ENCODE measurements at places on chromosomes 2 and 18.

DNA sequence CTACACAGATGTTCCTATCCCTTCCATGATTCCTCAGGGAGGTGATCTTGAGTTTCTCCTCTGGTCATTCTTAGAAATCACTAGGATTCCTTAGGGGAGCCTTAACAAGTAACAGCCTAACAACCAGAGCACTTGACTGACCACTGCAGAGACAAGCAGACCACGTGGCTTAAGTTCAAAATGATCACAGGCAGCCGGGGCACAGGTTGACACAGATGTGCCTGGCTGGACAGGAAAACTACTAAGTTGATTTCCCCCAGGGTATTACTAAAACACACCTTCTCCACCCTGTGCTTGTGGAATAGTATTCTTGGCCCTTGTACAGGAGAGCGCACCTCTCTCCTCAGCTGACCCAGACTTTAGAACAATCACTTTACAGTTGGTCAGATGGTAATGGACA lies 29.9 kb downstream of the ST3GAL5 start:
- no peak for DNase-seq

GRCh38 chr2:38948995-38949394 lies 59.3 kb downstream of the ARHGEF33 start:
- DNase-seq = no peak

- no peak for DNase-seq
These were observed 633 bp downstream of the KIAA1328 start for GRCh38 chr18:36829362-36830157.

DNA sequence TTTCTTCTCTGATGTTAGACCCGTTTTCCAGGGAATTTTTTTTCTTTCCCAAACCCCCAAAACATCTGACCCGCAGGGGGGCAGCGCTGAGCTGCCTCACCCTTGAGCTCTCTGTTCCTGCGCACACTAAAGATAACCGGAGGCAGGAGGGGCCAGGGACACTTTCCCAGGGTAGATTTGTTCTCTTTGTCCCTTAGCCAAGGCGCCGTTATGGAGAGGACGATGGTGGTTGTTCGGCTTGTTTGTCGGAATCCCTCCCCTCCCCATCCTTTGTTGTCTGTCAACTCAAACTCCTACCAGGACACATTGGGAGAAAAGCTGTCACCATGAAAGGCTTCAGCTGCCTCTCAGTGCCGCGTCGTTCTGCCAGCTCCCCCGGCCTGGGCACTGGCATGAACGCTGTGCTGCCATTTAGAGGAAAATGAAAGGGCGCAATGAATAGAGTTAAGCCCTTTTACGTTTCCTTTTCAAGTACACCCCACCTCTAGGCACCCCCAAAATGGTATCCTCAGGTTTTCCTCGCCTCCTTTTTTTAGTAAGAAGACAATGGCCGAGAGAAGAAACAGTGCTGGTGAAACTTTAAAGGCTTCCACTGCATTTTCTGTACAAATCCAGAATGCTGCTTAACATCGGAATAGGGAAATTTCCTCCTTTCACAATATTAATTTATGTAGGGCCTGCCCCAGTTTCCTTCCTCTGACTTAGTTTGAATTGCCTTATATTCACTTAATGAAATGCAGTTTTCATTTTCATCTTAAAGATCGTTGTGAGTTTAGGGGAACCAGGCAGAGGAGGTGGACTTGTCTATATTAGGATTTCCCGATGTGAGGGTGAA lies 62.1 kb downstream of the RND3 start:
- no peak for DNase-seq

- DNase-seq = peak; percentile 77
These were observed 138.3 kb upstream of the ID2 start for GRCh38 chr2:8543383-8544170.

- no peak for DNase-seq
These were observed 24.0 kb upstream of the B3GNT7 start for GRCh38 chr2:231371430-231372054.

DNA sequence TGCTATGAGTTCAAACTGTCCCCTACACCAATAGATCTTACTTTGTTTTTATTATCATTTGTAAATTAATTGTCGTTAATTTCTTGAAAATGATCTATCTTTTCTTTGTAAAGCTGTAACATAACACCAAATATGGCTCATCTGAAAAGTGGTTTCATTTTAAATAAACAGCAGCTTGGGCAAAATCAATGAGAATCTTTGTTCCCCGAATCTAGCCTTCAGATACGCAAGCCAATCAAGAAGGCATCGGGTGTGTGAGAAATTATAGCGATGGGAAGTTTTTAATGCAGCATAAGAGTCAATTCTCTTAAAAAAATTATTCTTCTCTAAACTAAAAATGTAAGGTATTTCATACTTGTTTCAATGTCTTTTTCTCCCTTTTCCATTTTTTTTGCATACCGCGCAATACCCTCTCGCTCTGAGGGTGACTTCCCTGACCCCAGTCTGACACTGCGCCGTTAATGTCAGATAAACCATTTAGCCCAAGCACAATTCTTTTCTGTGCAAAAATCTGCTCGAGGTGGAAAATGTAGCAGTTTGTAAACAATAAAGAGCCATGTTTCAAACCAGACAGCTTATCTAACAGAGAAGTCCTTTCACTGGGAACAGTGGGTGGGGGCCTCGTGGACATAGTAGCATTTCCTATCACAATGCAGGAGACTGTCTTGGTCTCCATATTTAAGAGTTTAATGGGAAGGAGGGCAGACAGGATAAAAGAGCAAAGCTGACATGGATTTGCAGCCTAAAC lies 129.4 kb downstream of the TCF4 start:
- no peak for DNase-seq

- no peak for DNase-seq
These were observed 30.5 kb upstream of the NEDD4L start for GRCh38 chr18:58013241-58014211.

DNA sequence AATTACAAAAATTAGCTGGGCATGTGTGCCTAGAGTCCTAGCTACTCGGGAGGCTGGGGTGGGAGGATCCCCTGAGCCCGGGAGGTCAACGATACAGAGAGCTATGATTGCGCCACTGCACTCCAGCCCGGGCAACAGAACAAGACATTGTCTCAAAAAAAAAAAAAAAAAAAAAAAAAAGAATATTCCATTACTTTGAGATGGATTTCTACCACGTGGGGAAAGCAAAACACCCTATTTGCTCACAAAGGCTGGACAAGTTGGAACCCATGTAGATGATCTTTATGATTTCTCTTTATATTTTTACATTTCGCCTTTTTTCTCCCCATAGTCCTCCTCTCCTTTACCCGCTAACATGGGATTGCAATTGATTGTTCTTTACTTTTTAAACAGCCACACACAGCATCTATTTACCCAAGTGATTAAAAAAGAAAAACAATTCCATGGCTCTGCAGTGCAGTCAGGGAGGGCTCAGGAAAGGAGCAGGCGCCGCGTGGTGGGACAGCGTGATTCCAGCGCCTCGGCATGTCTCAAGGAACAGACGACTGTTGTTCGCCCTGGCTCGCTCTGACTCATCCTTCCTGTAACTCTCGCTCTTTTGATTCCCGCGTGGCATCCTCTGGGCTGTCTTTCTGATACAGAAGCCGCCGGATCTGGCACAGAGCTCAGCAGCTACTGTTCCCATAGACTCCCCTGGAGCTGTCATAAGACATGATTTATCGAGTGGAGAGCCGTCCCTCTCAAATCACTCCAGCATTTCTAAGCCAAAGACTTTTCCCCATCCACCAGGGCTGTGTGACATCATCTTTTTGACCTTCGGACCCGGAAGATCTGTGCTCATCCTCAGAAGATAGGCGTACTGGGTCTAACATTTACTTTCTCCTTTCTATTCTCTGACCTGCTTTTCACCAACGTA lies 230.4 kb upstream of the AGAP1 start:
- DNase-seq = no peak

- no peak for DNase-seq
These were observed 68.1 kb downstream of the OLA1 start for GRCh38 chr2:174180165-174180724.

GRCh38 chr2:106546391-106546990 lies 59.3 kb downstream of the CD8B2 start:
- DNase-seq = peak; percentile 5

DNA sequence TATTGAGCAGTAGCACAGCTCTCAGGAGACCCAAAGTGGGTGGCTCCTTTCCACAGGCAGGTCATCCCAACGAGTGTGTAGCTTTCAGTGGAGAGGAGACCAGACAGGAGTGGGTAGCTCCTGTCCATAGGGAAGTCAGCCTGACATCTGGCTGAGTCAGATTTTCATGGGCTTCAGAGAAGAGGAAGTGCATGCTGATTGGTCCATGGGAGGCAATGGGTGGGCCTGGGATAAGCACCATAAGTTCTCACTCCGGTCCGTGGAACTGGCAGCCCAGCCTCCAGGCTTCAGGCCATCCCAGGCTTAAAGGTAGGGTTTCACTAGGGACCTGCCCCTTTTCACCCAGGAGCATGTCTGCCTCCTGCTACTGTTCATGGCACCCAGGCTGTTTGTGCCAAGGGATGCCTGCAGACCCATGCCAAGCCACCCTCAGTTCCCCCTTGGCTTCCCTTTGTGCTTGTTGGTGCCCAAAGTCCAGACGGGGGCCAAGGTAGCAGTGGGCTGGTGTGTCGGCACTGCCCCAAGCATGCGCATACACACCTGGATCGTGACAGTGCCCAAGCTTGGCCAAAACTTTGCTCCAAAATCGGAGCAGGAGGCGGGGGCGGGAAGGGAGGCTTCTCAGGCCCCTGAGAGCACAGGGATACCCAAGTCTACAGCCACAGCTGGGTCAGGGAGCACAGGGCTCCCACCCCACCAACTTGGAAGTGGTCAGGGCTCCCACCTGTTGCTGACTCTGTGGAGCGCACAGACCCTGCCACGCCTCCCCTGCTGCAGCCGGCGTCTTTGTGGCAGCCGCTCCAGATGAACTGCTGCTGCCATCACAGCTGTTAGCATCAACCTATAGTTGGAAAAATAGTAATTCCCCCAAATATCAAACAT lies 26.4 kb downstream of the MARCHF7 start:
- peak; percentile 6 for DNase-seq

DNA sequence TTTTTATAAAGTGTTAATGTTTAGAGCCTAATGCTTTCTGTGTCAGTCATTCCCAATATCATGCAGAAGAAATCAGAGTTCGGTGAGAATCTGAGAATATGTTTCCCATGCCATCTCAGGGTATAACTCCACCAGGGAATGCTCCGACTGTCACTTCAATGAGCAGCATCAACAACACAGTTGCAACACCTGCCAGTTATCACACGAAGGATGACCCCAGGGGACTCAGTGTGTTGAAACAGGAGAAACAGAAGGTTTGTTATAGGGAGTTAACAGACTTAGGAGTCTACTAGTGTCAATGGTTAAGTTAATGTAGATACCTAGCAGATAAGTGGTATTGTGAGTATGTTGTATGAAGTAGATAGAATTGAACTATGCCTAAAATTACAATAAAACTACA lies 31.0 kb downstream of the VAPA start:
- DNase-seq = no peak

DNA sequence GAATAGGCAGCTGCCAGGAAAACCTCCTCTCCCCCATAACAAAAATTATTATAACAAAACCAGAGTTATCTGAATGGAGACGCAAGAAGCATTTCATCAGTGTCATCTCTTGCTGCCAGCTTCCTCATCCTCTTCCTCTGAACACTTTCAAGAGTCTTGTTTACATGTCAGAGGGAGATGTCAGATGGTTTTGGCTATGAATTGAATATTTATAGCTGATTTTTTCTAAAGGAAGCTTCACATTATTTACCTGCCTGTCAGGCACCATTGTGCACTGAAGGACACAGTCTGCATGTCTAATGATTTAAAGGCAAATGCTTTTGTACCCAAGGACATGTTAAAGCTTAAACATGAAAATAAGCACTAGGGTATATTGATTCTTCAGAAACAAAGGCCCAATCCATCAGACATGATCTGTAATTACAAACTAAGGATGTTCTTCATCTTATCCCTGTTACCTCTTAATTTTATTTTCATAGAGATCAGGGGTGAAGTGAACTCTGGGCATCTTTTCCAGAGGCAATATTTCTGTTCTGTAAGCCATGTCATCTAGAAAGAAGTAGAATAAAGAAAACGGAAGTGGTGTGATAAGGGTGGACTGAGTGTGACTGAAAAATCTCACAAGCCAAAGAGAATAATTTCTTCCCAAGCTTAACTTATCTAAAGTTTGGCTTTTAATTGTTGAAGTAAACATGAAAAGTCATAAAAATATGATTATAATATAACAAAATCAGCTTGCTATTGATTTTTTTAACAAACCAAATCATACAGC lies 168.7 kb downstream of the ANKRD44 start:
- no peak for DNase-seq

DNA sequence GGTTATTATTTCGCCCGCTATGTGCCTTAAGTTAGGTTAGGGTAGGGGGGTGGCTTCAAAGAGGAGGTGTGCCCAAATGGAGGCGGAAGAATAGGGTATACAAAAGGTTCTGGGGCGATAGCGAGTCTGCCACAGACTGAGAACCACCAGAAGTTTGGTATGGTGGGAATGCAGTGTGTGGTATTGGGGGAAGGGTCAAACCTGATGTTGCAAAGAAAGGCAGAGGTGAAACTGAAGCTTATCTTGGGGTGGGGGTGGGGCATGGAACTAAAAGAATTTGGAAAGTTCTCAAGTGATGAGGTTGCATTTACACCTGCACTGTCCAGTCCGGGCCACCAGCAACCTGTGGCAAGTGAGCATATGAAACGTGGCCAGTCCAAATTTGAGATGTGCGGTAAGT lies 11.8 kb upstream of the CCBE1 start:
- no peak for DNase-seq

GRCh38 chr18:13871701-13872100 lies 43.6 kb downstream of the MC2R start:
- no peak for DNase-seq

Data from GDM1 (cell line).